ENCODE measurements at places on chromosomes 7 and 10.

DNA sequence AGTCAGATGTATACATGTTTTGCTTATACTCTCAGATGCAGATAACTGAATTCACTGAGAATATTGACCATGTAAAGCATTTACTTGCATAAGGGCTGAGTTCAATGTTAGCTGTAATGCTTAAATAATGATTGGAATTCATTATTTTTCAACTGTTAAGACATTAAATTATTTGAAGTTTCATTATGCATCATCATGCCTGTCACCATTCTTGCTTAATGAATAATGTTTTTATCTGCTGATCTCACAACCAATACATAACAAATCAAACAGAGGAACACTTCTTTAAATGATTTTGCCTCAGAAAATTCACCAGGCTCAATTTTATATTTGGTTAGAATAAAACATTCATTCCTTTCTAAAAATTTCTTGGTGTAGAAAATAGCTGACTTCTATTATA lies 233.4 kb downstream of the GPR37 start:
- no peak for DNase-seq

DNA sequence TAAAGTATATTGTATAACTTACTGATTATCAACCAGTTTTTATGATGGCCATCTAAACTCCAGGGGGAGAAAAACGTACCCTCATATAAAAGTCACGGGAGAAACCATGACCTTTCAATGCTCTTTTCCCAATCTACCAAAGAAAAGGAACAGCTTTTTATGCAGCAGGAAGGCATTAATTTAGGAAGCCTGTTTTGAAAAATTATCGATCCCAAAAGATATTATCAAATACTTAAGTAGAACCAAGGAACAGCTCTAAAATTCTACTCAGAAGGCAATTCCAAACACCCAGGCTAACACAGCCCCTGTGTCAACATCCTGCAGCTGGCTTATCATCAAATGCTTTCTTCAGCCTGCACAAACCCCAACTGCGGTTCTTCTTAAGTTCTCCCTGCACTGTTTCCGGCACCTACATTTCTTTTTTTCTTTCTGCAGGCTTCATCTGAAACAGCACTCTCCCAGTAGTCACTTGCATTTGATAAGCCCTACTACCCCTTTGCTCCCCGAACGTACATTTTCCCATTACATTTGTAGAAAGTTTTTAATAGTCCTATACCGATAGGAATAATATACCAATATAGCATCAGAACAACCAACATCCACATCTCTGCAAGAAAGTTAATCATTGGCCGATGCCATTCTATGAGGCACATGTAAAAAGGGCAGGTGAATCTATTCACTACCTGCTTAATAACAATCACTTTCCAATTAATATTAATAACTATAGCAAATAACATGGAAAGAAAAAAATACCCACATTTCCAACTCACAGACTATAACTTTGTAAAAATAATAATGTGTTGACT lies 47.9 kb downstream of the PIP4K2A start:
- peak; percentile 76 for DNase-seq

- DNase-seq = no peak
These were observed 37.6 kb upstream of the PDCD4 start for GRCh38 chr10:110833941-110834628.

GRCh38 chr10:47050618-47051455 lies 139.6 kb downstream of the PTPN20 start:
- DNase-seq = no peak

- DNase-seq = no peak
These were observed 200.3 kb downstream of the TEX36 start for GRCh38 chr10:125482637-125483036.

DNA sequence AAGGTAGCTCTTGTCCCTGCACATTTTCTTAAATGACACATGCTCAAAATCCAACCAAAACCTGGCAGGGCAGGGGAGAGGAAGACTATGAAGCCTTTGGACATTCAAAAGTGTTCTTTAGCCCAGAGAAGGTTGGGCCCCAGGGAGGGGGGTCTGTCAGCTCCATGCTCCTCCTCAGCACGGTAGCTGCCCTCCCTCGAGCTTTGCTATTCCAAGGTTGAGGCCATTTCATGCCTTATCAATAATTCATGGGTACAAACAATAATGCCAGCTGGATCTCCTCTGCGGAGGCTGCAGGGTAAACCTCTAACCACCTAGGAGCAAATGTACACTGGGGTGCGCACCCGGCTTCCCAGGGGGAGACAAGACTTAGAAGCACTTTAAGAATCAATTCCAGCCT lies 61.5 kb downstream of the SLIT1 start:
- no peak for DNase-seq

GRCh38 chr7:47580175-47580706 lies 1.7 kb downstream of the TNS3 start:
- DNase-seq = no peak
